HFFc6 (cell line): ENCODE measurements at places on chromosomes 11 and 22. TPM values are rescaled to one million over a fixed set of nuclear protein-coding genes. Genes with fewer than 3 reads are reported as not detected.

GAL3ST1 gene
- not detected in 3 replicates for total RNA-seq

GRCh38 chr11:19409307-19409706, 168.6 kb upstream of the E2F8 start:
- no peak for DNase-seq

- no peak for DNase-seq
Observed at GRCh38 chr11:45889966-45890365, 4.5 kb downstream of the MAPK8IP1 start.

GRCh38 chr11:81253244-81253643, 1480.4 kb downstream of the FAM181B start:
- DNase-seq = no peak

DNA sequence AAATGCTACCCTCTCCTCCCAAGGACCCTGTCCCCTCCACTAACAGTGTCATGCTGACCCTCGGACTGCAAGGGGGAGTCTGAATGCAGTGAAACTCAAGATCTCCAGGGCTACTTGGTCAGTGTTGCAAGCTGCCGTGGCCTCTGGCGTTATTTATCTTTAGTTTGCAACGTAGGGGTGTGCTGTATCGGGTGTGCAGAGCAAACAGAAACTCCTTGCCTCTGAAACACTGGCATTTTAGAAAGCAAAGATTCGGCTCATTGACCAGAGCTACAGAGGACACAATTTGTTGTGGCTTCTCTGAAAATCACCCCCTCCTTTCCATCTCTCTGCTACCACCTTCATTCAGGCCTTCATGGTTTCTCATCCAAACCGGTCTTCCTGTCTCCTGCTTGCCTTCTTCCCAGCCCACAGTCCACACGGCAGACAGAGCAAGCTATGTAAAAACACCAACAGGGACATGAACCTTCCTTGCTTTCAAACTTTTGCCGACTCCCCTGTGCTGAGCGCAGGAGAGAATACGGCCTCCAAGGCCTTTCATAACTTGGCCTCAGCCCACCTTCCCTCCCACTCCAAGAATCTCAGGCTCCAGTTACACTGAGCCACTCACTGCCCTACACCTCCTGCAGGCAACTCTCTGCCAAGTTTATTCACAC, 14.9 kb downstream of the FZD4 start:
- DNase-seq = no peak

GRCh38 chr22:20431511-20432192, 6.0 kb downstream of the SCARF2 start:
- DNase-seq = no peak

DNA sequence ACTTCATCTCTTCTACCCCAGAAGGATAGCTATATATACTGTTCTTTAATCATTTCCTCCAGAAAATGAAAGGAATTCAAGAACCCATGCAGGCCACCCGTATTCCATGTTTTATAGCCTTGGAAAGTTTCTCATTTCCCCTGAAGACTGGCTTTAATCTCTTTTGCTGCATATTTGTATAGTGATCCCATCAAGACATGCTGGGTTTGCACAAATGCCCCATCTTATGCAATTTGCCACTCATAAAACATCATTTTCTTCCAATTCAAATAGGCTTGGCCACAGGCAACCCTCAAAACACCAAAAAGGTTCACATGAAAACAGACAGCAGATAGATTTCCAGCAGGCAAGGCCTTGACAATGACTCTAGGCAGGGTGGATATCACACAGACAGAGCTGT, 28.3 kb upstream of the APOA1 start:
- DNase-seq = peak; percentile 75

DNA sequence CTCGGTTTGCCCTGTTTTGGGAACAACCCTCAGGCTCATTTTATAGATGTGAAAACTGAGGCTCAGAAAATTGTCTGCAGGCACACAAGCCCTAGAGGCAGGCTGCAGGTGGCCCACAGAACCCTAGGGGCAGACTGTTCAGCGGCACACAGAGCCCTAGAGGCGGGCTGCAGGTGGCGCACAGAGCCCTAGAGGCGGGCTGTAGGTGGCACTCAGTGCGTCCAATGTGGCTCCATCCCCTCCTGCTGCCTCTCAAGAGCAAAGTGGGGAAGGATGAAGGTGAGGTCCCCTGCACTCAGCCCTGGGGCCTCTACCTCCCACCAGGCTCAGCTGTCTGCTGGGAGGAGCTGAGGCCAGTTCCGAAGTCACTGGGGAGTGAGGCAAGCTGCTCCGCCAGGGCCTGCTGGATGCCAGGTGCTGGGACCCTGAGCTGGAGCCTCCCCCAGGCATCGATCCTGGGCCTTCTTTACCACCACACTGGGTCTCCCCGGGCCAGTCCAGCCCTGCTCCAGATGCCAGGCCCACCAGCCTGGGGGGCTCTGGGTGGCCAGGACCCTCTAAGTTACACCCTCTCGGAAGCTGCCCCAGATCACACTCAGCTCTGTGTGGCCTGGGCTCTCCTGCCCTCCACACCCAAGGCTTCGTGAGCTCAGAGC, 2.3 kb downstream of the ACY3 start:
- no peak for DNase-seq
